ENCODE measurements at places on chromosomes 7 and 10.

DNA sequence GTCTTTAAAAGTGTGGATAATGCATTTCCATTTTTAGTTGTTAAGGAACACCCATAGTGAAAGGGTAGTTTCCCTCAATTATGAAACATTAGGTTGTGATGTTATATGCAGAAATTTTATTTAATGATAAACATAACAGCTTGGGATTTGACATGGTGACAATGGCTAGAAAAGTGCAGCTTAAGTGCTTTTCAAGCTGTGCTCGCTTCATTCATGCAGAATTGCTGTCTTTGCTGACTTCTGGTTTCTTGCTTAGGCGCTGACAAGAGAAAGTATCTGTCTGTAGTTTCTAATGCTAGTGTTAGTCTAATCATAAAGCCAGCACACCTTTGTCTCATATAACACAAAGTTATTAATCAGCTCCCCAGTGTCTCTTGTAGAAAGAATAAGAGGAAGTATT is 170.0 kb downstream of the ARL5B start:
- no peak for DNase-seq

- no peak for DNase-seq
Measured at GRCh38 chr7:48938539-48939295, 14.4 kb downstream of the CDC14C start.

DNA sequence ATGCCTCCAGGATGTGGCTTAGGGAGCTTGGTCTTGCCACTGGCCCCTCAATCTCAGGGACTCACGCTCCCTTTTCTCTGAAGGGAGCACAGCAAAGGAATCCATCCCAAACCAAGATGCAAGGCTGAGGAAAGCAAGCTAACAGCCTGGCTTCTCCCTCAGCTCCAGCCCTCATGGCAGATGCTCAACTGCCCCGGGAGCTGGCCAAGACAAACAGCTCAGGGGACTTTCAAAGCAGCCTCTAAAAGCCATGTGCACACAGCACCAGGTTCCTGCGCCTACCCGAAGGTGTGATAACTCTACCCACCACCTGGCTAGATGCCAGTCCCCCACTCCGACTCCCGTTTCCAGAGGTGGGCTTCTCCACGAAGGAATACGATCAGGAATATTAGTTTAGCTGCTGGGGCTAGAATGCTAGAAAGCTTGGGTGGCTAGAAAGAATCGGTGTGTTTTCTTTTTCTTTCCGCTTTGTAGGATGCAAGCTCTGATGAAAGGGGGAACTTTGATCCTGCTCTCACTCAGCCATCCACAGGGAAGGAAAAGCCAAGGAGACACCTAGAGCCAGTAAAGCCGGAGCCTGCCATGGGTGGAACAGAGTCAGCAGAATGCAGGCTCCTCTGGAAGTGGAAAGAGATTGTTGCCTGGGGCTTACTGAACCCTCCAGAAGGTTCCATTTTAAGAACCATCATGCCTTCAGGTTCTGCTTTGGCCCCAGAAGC is 89.0 kb upstream of the FGFR2 start:
- no peak for DNase-seq

GRCh38 chr10:69331161-69331560 is 52.9 kb downstream of the HK1 start:
- no peak for DNase-seq

GRCh38 chr7:116653204-116653603 is 18.8 kb upstream of the MET start:
- DNase-seq: no peak

DNA sequence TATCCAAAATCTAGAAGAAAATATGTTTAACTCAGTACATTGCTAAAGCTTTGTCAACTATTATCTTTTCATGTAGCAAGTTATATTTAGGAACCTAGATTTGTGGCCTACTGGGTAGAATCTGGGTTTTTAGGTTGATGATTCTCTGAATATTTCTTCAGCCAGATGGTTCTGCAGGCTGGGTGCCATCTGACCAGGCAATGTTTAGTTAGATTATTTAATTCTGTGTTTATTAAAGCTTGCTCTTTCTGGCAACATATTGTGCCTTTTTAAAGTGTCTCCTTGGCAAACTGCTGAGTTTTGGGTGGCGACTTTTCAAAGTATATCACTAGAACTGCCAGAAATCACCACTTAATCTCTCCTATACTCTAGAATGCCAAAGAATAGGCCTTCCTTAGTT is 114.1 kb downstream of the LHFPL3 start:
- no peak for DNase-seq

- DNase-seq: no peak
Measured at GRCh38 chr7:127782654-127783559, 130.9 kb downstream of the SND1 start.

DNA sequence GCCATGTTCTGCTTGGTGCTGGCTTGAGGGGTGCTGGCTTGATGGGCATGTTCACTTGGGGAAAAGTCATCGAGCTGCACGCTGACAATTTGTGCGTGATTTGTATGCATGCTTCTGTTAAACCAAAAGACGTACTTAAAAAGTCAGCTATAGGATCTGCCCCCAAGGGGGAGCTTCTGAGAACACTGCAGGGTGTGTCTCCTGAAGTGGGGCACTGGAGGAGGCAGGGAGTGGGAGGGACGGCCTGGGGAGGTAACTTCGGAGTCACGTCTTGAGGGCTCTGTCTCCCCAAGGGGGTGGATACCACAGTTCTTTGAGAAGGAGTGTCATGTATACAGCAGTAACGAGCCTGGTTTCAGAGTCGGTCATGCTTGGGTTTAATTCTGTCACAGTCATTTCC is 406.5 kb downstream of the PLXNA4 start:
- DNase-seq: no peak

DNA sequence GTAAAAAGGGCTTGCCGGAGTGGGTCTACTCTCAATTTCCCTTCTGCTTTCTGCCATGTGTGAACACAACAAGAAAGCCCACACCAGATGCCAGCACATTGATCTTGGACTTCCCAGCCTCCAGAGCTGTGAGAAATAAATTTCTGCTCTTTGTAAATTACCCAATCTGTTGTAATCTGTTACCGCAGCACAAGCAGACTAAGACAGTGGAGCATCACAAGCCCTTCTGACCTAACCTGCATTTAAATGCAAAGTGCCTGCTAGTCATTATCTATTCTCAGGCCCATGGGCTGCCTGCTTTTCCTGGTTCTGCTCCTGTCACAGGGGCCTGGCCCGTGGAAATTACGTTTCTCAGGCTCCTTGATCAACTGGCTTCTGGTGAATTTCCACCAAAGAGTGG is 199.3 kb upstream of the AUTS2 start:
- DNase-seq: no peak

- no peak for DNase-seq
Measured at GRCh38 chr10:75243426-75243825, 7.7 kb upstream of the COMTD1 start.

- DNase-seq: no peak
Measured at GRCh38 chr10:36185097-36185496, 543.0 kb upstream of the FZD8 start.

- no peak for DNase-seq
Measured at GRCh38 chr7:119037941-119038340, 813.4 kb downstream of the ANKRD7 start.

GRCh38 chr10:133128126-133129070 is 31.6 kb upstream of the KNDC1 start:
- no peak for DNase-seq

DNA sequence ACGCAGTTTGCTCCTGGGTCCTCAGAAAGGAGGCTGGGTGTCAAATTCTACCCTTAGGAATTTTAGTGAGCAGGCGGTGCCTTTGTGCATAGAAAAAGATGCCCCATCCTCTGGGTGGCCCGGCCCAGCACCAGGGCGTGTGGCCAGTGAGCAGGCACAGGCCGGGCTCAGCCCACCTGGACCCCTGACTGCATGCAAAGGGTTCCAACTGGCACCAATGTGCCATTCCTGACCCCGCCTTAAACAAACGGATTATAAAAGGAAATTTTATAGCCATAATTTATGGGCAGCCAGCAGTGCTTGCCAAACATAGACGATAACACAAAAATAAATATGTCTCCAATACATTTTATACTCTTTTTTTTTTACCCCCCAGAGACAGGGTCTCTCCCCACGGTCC is 40.1 kb upstream of the GNA12 start:
- no peak for DNase-seq

- no peak for DNase-seq
Measured at GRCh38 chr7:135558881-135559280, 1.2 kb downstream of the NUP205 start.

GRCh38 chr10:21626457-21627161 is 92.6 kb downstream of the MLLT10 start:
- DNase-seq: no peak

DNA sequence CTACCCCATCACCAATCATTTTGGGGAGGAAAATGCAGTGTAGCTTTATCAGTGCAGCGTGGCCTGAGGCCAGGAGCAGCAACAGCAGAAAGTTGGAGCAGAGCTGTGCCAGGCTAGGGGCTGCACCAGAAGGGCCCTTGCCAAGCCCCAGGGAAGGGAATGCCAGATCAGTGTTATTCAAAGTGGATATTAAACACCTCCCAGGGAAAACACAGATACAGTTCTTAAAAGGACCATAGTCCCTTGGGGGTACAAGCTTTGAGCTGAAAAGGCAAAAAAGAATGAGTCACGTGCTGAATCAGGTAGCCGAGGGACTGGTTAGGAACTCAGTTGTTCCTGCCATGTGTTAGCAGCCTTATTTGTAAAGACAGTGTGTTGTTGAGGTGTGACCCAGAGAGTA is 54.0 kb downstream of the GSDME start:
- no peak for DNase-seq

DNA sequence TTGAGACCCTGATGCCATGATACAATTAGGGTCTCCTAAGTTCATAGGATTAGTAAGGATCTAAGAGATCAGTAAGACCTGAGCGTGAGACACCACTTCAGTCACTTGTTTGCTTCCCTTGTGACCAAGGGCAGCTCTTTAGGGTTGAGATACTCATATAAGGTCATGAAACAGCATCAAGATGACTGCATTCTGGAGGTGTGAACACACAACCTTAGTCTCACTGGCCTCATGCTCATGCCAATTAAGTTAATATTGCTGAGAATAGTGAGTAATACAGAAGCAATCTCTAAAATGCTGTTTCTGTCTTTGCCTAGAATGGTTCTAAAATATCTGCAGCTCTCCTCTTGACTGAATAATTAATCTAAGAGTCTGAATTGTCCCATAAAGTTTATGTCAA is 39.6 kb upstream of the KLHL7 start:
- DNase-seq: no peak

DNA sequence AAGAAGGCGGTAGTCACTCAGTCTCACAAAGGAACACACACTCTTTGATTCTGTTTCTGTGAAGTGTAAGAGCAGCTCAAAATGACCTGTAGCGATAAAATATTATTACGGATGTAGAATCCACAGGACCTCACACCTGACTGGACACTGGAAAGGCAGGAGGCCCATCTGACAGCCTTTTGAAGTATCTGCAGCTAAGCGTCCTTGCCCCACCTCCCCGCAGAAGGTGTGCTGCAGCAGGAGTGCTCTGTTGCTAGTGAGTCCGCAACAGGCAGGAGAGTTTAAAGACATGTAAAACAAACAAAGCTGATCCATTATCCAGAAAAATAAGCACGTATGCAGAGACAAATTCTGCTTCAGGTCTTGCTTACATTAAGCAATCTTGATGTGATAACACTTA is 355.5 kb downstream of the GPR158 start:
- DNase-seq: no peak

DNA sequence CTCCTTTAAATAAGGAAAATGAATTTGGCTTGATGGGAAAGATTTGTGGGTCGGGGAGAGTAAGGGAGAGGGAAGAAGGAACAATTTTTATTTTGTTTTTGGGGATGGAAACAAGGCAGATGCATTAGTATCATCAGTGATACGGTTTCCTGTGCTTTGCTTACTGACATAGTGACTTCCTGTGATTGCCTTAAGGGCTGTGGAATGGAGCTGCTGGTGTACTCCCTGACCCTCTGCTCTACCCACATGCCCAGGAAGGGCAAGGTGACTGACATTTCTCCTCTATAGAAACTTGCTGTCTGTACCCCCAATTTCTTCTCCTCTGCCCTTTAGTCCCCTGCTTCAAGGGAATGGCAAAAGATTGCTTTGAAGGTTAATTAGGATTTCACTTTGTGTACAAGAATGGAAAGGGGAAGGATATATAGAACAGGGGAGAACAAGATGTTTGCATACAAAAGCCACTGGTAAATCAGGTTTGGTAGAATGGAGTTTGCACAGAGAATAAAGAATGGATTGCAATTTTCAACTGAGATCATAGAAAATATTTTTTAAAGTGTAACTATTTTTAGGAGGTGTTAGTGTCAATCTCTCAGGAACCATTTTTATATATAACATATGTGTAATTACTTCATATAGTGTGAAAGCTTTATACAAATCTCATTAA is 129.0 kb upstream of the AGR3 start:
- DNase-seq: no peak

DNA sequence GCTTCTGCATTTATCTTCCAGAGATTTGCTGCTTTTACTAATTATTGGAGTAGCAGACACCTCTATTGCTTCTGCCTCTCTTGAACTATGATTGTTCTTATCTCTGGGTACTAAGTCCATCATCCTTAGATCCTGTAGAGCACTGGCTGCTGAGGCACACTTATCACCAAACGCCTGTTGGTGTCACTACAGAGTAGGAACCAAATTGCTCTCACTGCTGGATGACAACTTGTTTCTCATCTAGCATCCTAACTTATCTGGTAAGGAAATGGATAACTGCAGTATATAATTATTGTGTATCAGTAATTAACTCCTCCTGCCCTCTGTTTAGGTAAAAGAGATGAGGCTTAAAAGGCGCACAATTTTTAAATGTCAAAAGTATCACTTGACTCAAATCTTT is 1059.4 kb downstream of the NRG3 start:
- DNase-seq: no peak

- no peak for DNase-seq
Measured at GRCh38 chr7:121385800-121386179, 10.3 kb downstream of the FAM3C start.

- DNase-seq: no peak
Measured at GRCh38 chr7:33873518-33873917, 31.8 kb upstream of the BMPER start.

GRCh38 chr10:69418052-69418752 is 1.5 kb upstream of the TACR2 start:
- no peak for DNase-seq
